ENCODE measurements at places on chromosomes 3 and 15. TPM values are rescaled to one million over a fixed set of nuclear protein-coding genes. Genes with fewer than 3 reads are reported as not detected.

KIF7 gene
- total RNA-seq: 3.8 TPM

ACOX2 gene
- 1.3 TPM for total RNA-seq

SLC24A5 gene
- total RNA-seq: 1,301 TPM

GPR27 gene
- 0.15 TPM for total RNA-seq

ACTRT3 gene
- total RNA-seq: 3.7 TPM

TNFSF10 gene
- 1.7 TPM for total RNA-seq

CTXN2 gene
- total RNA-seq: not detected

UPK1B gene
- total RNA-seq: not detected

SERINC4 gene
- under 0.01 TPM for total RNA-seq

TMEM40 gene
- total RNA-seq: not detected

LSAMP gene
- 2.7 TPM for total RNA-seq

NGLY1 gene
- 25.3 TPM for total RNA-seq

SPATA12 gene
- total RNA-seq: not detected

DPP8 gene
- 49.2 TPM for total RNA-seq

ARL14 gene
- total RNA-seq: not detected

THBS1 gene
- 12.7 TPM for total RNA-seq

TLR9 gene
- not detected for total RNA-seq

DZIP1L gene
- total RNA-seq: 30.5 TPM

TRH gene
- total RNA-seq: not detected

CLDN16 gene
- not detected for total RNA-seq

TXNRD3 gene
- 17.8 TPM for total RNA-seq

COL6A5 gene
- under 0.01 TPM for total RNA-seq

CDHR4 gene
- total RNA-seq: not detected

PLA2G4F gene
- total RNA-seq: not detected

CASR gene
- not detected for total RNA-seq

RHCG gene
- total RNA-seq: 0.69 TPM

All from melanocyte of skin (primary cell).